ENCODE measurements at places on chromosomes 5 and 9.

- DNase-seq, result no peak
These were observed 15.4 kb upstream of the WNK2 start for GRCh38 chr9:93168581-93168980.

- no peak for DNase-seq
These were observed 592.1 kb downstream of the TLE4 start for GRCh38 chr9:80163889-80164288.

GRCh38 chr9:22447618-22448305 is 1.1 kb downstream of the DMRTA1 start:
- DNase-seq, result no peak

DNA sequence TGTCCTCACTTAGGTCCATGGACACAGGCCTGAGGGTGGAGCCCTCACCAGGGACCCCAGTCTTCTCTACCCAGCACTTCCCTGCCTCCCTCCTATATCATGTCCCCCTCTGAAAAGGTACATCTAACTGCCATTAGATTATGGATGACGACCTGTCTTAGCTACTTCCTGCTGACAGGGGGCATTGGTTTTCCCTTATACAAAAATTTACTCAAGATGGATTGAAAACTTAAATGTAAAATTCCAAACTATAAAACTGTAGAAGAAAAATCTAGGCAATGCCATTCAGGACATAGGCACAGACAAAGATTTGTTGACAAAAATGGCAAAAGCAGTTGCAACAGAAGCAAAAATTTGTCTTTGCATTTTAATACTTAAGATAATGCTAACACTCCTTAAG is 623.2 kb upstream of the FAM174A start:
- no peak for DNase-seq

GRCh38 chr5:114391321-114391720 is 29.5 kb downstream of the KCNN2 start:
- DNase-seq, result no peak

DNA sequence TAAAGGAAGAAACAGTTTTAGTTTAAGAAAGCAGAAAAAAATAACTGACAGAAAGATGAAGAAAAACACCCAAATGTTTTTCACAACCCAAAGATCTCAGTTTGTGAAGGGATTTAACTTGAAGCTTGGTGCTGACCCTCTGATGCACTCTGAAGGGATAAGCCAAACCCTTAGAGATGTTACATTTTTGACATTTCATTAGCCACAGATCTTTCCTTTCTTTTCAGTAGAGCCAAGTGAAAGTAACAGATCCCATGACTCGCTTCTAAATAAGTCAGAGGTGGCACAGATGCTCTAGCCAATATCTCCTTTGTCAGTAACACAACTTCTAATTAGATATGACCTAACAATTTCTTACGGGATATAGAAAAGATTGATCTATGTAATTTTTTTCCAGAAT is 394.5 kb upstream of the EDIL3 start:
- no peak for DNase-seq

GRCh38 chr5:170503990-170504596 is at the start of gene KCNIP1:
Gene KCNIP1, plus strand, starts transcription at chr5:170504020.
- no peak for DNase-seq

DNA sequence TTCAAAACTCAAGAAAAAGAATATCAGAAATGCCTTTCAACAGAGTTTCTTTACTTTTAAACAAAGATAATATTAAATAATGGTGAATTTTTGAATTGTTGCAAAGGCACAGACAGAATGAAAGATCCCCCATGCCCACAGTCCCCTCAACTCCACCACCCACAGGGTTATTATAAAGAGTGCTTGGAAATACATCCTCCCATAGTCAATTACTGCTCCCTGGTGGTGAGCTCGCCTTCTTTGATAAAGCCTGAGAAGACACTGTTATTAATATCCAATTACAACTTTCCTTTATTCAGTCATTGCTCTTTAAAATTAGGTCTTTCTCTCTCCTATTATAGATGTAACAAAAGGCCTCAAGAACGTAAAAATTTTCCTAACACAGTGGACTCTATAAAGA is 490.2 kb upstream of the RORB start:
- DNase-seq, result no peak

- no peak for DNase-seq
These were observed 2.8 kb downstream of the GRHPR start for GRCh38 chr9:37425298-37425752.

DNA sequence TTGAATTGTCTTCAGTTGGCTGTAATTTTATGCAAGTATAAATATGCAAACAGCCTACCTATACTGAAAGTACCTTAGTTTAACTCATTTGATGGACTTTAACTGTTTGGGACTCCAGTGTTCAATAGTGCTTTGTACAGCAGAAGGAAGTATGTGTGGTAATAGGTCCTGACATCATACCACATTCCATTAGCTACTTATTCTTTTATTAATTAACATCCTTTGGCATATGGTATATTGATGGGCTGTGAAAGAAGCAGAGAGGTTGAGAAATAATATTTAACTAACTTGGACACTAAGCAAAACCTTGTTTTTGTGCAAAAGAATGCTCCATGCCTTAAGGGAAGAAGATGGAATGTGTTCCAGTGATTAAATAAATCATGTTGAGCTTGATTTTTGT is 97.6 kb upstream of the SEMA6A start:
- DNase-seq, result no peak

- DNase-seq, result no peak
These were observed 41.7 kb downstream of the TMEM161B start for GRCh38 chr5:88226881-88227450.

DNA sequence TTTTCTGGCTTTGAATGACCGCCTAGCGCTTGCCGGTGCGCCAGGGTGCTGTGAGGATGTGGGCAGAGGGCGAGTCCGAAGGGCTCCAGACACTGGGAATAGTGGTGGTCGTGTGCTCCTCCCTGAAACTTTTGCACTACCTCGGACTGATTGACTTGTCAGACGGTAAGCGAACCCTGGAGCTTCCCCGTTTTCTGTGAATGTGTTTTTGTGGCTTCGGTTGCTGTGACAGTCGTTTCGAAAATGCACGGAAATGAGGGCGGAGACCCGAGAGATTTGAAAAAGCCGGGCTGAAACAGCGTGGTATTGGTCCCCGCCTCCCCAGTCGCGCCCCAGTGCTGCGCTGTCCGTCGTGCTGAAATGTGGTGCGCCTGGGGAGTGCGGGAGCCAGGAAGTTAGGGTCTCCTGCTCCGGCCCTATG is 102.5 kb upstream of the GABRP start:
- DNase-seq, result no peak

GRCh38 chr5:141598391-141599345 is 20.1 kb downstream of the DIAPH1 start:
- no peak for DNase-seq

DNA sequence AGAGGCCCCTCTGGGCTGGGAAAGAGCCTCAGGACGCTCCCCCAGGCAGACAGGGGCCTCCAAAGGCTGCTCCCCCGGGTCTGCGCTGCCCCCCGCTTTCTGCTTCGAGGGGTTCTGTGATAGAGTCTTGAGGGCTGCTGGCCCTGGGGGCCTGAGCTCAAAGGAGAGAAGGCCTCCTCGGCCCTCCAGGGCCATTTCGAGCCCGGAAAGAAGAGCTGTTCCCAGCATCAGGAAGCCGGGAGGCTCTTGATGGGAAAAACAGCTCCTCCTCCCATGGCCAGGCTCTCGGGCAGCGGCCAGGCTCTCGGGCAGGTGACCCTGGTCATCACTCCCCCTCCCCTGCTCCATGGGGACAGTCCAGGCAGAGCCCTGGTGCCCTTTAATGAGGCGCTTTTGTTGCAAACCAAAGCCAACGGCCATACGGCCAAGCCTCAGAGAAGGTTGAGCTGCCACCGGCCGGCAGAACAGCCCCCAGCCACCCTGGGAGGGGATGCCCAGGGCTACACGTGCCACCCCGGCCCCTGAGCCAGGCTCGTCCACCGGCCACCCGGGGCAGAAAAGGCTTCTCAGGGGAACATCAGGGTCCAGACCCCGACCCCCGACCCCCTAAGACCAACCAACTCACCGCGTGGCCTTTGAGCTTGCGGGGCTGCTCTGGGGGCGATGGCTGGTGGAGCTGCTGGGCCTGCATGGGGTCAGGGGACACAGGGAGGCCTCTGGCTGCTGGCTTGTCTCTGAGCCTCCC is 16.2 kb upstream of the QSOX2 start:
- no peak for DNase-seq

DNA sequence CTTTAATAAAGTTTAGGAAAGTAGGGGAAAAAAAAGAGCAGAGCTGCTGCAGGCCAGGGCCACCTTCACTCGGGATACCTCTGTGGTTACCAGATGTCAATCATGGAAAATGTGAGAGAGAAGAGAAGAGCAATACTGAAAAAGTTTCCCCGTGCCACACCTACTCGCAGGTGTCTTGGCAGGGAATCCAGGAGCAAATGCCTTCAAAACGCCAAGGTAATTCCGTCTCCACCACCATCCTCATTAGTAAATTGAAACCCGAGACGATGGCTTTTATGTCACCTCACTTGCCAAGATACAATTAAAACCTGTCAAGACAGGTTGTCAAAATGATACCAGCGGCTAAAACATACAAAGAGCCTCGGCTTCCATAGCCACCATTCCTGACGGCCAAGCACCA is 49.7 kb downstream of the FAM81B start:
- DNase-seq, result no peak

- no peak for DNase-seq
These were observed 321.9 kb upstream of the TARS1 start for GRCh38 chr5:33118761-33119415.

- no peak for DNase-seq
These were observed 212.4 kb upstream of the MEF2C start for GRCh38 chr5:89095341-89095740.

DNA sequence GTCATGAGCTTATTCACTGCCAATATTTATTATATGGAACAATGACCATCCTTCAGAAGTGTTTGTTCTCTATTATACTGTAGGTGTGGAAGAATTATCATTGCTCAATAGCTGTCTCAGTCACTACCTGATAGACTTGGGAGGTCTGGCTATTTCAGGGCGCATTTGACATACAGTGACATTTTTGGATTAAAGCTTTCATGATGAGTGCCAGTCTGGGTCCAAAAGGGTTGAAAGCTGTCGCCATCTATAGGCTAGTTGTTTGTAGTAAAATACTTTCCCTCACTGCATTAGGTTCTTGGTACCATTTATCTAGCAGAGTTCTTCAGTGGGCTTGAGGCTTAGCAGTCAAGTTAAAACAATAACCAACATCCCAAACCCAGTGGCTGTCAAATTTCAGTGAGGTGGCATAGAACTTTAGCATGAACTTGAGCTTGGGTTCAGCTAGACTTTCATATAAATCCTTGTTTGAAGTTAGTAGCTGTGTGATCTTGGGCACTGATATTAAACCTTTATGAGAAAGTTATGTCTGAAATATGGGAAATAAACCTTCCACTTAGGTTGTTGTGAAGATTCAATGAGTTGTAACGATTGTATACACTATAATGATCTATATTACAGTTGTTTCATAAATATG is 110.5 kb upstream of the CDKN2B start:
- DNase-seq, result no peak

GRCh38 chr5:64331597-64332277 is 166.1 kb downstream of the RNF180 start:
- DNase-seq, result no peak

- DNase-seq, result no peak
These were observed 1.0 kb downstream of the SIT1 start for GRCh38 chr9:35649431-35650340.
